ENCODE measurements at places on chromosomes 1 and 21.

DNA sequence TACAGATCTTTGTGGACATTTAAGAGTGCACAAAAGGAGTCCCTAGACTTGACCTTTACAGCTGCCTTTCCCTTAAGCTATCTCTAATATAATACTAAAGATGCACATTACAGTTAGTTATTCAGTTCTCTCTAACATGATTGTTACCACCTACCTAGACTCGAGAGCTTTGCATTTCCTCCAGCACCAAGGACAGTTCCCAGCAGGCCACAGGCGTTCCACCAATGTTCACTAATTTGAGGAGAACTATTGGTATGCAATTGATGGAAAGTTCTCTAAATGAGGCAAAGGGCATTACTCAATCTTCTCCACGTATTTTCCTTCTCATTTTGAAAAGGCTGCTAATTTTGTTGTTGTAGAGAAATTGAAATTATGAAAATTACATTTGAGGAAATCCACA is 5.4 kb upstream of the NTNG1 start:
- no peak for DNase-seq

GRCh38 chr21:45769294-45769693 is 125.8 kb downstream of the PCBP3 start:
- no peak for DNase-seq

DNA sequence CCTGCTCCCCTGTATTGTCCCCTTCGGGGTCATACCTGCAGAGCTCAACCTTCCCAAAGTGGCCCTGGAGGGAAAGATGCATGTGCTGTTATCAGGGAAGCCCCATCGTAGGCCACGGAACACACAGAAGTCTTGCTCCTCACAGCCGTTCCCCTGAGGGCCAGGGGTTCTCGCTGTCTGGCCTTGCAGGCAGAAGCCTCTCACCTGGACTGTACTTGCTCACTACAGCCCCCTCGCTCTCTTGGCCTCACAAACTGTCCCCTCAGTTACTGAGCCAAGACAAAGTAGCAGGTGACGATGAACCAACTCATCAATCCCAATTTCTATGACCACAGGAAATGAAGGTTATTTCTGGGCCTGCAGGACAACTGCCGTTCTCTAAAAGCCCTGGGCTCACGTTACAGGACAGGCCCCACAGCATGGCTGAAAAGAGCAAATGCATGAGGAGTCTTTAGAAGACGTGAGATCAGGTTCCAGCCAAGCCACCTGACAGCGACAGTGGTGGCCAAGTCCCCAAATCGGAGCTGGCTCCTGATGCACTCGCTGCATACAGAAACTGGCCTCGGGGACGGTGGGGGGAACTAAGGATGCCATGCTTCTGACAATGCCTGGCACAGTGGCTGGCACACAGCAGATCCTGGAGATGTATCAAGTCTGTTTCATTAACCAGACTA is 95.0 kb downstream of the RAVER2 start:
- no peak for DNase-seq

DNA sequence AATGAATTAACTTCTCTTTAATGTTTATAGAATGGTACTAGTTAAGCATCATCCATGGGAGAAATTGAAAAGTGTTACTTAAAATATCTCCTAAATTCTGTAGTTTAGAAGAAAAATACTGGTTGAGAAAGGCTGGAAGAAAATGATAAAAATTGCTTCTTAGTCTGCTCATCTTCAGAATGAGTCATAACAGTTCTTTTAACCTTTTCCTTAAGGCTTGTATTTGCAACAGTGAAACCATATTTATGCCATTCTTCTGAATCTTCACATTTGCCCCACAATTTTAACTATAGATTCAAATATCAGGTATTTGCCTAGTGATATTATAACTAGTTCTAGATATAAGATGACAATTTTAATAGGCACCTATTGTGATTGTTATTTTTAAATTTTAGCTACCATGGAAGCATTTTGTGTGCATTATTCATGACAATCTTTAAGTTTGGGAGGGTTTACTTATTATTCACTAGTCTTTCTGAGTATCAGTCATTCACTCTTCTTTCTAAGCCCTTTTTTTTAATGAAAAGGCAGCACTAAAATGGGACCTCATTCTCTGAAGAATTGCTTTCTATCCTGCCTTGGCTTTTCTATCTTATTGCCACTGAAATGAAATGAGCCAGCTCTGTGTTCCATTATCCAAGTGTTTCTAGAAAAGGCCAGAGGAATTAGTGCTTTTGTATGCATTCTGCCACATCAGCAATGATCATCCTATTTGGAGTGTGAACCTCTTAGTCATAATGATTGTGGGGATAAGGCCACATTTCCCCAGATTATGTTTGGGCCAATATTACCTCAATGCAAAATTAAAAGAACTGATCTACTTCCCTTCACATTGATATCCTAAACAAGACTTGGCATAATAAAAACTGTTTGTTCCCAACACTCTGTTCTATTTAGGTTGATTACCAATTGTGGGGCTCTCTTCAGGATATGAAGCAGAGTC is 58.4 kb downstream of the SAMSN1 start:
- no peak for DNase-seq

- DNase-seq = no peak
Measured at GRCh38 chr1:43954036-43954435, 7.3 kb downstream of the IPO13 start.

All from stimulated activated CD8-positive, alpha-beta memory T cell treated with anti-CD3 and anti-CD28 coated beads, Interleukin-7, amount 100 ng/mL, for 1 hour (primary cell).